ENCODE measurements at places on chromosomes 4 and X. TPM values are rescaled to one million over a fixed set of nuclear protein-coding genes. Genes with fewer than 3 reads are reported as not detected.

The ADH5 gene
- 67.3 TPM for total RNA-seq

The USP26 gene
- not detected for total RNA-seq

The RRH gene
- 0.32 TPM for total RNA-seq

The COL4A5 gene
- total RNA-seq = not detected

The ARR3 gene
- not detected for total RNA-seq

DNA sequence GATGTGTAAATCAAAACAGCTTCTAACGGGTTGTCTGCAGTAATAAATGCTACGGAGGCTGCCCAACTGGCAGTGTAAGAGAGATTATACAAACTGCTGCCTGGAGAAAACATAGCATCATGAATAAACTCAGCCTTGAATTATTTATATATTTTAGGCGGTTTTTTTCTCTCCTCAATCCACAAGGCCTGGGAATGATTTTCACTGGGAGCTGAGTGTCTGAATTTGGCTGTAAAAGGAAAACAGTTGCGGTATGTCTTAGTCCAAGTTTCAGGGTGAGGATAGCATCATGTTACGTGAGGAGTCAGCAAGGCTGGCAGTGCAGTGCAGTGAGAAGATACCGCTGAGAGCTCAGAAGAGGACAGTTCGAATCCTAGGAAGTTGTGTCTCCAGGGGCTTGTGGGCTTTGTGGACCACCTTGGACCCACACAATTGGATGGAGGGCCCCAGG lies 291.5 kb upstream of the BOD1L1 start:
- no peak for DNase-seq

GRCh38 chrX:21479695-21480270 lies 105.6 kb downstream of the CNKSR2 start:
- no peak for DNase-seq

- no peak for DNase-seq
These were observed 33.8 kb downstream of the LRPAP1 start for GRCh38 chr4:3498407-3498806.

DNA sequence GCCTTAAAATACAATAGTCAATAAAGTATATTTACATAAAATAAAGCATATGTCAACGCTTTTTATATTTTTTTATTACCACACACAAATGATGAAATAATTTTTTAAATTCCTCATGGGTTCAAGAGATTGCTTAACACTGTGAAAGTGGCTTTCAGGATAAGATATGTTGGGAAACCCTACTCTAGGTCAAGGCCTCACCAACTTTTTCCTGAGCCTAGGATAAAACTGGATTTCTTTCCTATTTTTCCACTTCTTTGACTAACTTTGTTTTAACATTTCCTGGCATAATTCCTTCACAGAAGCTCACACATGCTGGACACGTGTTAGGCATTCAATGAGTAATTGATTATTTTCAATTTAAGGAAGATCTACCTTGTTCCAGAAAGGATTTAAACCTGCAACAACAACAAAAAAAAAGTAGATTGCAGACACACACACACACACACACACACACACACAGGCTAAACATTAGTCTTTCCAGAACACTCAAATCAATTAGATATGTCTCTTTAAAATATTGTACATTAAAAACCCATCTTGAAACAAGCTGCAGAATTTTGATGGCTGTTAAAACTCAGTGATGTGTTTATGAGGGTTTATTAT lies 9.1 kb downstream of the KLB start:
- DNase-seq = no peak

GRCh38 chrX:70087857-70088630 lies 25.8 kb downstream of the OTUD6A start:
- DNase-seq = no peak

All from activated naive CD4-positive, alpha-beta T cell treated with anti-CD3 and anti-CD28 coated beads, Interleukin-2, amount 50 U/mL, for 72 hours (primary cell).